ENCODE measurements at places on chromosomes 5 and 9.

GRCh38 chr9:93081931-93082330 is 14.1 kb upstream of the CARD19 start:
- DNase-seq = no peak

GRCh38 chr5:143698574-143698973 is 113.4 kb upstream of the HMHB1 start:
- DNase-seq = no peak

DNA sequence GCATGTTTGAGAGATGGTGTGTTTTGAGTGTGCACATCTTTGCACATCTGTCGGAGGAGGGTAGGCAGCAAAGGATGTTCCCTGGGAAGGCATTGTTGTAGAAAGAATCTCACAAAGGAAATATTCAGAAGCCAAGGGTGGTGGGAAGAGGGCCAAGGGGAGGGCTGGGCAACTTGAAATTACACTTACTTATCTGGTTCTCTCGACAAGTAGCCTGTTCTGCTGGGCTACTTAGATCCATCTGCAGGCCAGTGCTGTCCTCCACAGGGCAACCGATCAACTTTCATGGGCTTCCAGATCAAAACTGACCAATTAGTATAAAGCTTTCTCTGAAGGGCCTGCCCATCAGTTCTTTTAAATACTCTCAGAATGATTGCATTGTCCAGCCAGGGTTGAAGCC is 495.2 kb downstream of the GADD45G start:
- DNase-seq = peak; percentile 17

DNA sequence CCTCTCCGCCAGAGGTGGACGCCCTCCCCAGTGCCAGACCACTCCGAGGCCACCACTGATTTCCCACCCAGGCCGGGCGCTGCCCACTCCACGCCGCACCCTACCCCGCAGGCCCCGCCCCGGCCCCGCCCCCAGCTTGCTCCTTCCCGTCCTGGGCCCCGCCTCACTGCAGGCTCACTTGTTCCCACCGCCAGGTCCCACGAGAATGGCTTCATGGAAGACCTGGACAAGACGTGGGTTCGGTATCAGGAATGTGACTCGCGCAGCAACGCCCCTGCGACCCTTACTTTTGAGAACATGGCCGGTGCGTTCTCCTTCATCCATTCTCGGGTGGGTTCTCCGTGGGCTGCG is 6.5 kb downstream of the LRRC26 start:
- no peak for DNase-seq

DNA sequence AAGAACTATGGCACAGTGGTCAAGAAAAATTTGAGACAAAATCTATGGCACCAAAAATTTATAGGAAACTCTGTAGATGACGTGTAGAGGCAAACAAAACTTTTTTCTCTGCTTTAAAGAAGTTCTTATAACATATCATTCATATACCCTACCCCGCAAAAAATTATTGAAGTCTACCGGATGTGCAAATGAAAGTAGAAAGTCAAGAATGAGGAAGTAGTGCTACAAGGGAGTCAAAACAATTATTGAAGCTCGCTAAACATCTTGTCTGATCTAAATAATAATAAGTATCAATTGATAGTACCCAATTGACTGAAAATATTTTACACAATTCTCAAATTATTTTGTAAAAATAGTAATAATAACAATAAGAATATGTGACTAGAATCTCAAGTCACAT is 398.5 kb downstream of the TAF11L14 start:
- no peak for DNase-seq

DNA sequence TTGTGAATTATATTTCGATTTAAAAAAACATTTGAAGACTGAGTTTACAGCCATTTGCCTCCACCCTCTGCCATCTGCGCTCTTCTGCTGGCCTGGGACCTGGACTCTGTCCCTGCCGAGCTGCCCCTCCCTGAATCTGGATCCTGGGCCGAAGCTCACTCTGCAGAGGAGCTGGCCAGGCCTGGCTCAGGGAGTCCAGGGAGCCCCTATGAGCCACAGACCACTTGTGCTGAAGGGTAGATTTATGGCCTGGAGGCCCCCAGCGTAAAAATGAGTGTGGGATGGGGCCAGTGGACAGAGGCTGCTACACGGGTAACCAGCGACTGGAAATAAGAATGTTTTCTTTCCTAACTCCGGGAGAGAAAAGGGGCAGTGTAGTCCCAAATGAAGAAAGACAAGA is 129.8 kb downstream of the FGF18 start:
- no peak for DNase-seq

- DNase-seq = no peak
These were observed 65.6 kb upstream of the SEMA6A start for GRCh38 chr5:116640236-116640635.

GRCh38 chr9:4038182-4038723 is 261.6 kb downstream of the GLIS3 start:
- no peak for DNase-seq

- DNase-seq = no peak
These were observed 14.9 kb downstream of the SPAAR start for GRCh38 chr9:35923927-35924763.

DNA sequence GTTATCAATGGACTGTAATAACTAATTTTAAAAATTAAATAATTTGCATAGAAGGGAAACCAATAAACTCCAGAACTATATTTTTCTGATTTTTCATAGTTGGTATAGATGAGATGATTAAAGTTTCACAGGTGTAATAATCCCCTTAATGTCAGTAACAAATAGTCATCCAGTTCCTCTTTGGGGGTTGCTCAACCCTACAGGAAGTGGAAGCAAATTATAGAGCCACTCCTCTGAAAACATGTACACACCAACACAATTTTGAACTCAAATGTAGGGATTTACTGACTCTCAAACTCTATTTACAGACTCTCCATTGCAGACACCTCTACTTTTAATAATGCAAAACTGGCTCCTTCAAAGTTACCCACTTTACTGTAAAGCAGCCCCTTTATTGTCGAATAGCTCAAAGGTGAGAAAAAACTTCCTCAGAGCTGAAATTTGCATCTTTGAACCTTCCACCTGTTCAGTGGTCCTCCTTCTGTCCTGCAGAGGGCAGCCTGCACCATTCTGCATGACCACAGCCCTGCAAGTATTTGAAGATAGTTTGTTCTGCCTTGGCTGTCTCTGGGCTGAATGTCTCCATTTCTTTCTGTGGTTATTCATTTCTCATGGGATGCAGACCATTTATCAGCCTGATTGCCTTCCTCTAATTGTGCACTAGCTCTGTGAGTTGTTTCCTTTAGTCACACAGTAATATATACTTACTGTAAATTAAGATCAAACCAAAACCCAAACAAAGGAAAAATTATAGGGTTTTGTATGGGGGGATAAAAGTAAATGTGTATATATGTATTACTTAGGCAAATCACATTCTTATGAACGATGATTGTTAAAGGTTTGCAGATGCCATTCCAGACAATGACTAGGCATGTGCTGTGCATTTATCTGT is 383.2 kb upstream of the SGCD start:
- DNase-seq = peak; percentile 10

- no peak for DNase-seq
These were observed 192.1 kb upstream of the DMRT1 start for GRCh38 chr9:649128-650074.

- no peak for DNase-seq
These were observed 653.6 kb upstream of the ITGA1 start for GRCh38 chr5:52134013-52134650.

- DNase-seq = no peak
These were observed 4.7 kb downstream of the PLIN2 start for GRCh38 chr9:19122490-19123042.

GRCh38 chr5:120546922-120547321 is 82.8 kb downstream of the PRR16 start:
- DNase-seq = no peak

- DNase-seq = no peak
These were observed 395.6 kb downstream of the DMAC1 start for GRCh38 chr9:7403839-7404487.

GRCh38 chr5:26843677-26844076 is 194.7 kb downstream of the CDH9 start:
- DNase-seq = no peak

- DNase-seq = no peak
These were observed 186.3 kb downstream of the AOPEP start for GRCh38 chr9:94912700-94913249.

DNA sequence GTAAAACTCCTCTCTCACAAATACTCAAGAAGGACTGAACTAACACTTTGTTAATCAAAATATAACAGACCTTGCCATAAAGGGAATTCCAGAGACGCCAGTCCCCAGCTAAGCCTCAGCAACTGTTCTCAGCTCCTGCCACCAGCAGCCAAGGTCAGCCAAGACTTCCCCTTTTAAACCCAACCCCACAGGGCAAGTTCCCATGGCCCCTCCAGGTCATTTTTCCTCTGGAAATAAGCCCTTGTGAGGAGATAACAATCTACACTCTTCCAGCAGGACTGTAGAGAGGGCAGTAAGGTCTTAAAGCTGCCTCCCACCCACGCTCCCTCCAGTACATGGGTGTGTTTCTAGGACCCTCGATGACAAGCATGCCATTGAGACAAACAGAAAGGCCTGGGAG is 78.3 kb downstream of the DPYSL3 start:
- DNase-seq = no peak

GRCh38 chr5:136133222-136133921 is 727 bp downstream of the SMAD5 start:
- DNase-seq = no peak

DNA sequence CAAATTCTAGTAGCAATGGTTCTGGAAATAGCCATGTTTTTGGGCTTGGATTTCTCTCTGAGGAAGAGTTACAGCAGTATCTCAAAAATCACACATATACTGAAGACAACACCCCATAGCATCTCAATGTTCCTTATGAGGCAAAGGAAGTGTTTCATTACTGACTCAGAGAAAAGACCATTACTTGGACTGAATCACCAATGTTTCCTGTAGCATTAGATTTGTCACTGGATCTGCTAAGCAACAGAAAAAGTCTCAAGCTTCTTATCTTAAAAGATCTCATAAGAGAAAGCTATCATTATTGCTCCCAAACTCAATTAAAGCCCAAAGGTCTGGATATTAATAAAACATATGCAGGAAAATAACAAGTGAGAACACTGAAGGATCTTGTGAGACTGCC is 272.4 kb downstream of the ADAMTS6 start:
- DNase-seq = no peak

DNA sequence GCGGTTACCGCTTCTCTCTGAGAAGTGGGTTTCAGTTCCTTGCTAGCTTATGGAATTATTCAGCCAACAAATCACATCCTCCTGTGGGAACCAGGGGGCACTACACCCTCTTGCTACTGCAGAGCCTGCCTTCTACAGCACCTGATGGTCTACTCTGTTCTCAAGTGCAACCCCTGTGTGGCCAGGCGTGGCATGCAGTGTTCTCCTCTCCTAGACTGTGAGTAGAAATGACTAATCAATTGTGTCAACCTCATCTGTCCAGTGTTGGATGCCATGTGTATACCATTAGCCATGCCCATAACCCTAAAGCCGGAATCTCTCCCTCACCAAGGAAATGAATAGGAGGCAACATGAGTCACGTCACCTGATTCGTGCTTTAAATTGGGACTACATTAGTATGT is 117.2 kb upstream of the LIFR start:
- DNase-seq = no peak

- no peak for DNase-seq
These were observed 116.7 kb upstream of the RETREG1 start for GRCh38 chr5:16733331-16734006.

DNA sequence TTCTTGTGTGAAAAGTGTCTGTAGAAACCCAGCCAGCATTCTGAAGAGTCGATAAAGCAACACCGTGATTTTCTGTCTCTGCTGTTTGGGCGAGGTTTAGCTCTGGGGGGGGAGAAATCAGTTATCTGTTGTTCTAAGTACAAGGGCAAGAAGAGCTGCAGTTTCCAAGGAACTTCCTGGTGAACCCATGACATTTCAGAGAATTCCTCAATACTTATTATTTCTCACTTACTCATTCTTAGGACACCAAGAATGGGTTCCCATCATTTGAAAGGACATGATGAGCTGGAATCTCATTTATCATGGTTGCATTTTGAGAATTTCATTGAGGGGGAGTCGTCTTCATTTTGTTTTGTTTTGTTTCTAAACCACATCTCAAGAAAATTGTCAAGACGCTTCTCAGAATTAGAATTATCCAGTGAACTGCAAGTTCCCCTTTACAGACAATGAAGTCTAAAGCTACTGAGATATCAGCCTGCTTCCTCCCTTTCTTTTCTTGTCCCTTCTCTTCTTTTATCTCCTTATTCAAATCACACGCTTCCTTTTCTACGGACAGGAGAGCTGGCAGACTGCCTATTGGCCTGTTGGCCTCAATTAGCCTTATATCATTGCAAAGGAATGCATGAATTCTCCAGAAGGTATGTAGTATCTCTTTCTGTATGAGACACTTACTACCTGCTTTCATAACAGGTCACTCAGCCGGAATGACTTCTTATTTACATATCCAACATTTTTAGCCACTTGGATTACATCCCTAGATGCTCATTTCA is 53.7 kb downstream of the ZNF462 start:
- no peak for DNase-seq

GRCh38 chr9:86591472-86591871 is 237.3 kb upstream of the TUT7 start:
- no peak for DNase-seq

DNA sequence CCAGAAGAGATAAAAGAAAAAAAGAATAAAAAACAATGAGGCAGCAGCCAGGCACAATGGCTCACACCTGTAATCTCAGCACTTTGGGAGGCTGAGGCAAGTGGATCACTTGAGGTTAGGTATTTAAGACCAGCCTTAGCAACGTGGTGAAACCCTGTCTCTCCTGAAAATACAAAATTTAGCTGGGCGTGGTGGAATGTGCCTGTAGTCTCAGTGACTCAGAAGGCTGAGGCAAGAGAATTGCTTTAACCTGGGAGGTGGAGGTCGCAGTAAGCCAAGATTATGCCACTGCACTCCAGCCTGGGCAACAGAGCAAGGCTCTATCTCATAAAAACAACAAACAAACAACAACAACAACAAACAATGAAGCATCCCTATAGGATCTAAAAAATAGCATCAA is 121.5 kb downstream of the HMHB1 start:
- DNase-seq = no peak

GRCh38 chr5:116696366-116696765 is 121.7 kb upstream of the SEMA6A start:
- DNase-seq = no peak

GRCh38 chr9:75101004-75101588 is 12.8 kb downstream of the OSTF1 start:
- DNase-seq = no peak

DNA sequence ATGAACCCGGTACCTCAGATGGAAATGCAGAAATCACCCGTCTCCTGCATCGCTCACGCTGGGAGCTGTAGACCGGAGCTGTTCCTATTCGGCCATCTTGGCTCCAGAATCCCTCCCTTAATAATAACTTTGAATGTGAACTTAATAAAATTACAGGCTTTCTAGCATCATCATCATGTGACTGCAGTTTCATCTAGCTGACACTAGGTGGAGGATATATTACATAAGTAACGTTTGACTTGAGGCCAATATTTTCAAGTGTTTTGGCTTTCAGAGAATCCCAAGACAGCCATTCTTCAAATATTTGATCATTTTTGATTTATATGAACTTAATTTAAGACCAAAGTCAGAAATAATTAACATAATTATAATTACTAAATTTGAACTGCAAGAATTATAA is 474.9 kb upstream of the CDH10 start:
- peak; percentile 15 for DNase-seq
